ENCODE measurements at places on chromosomes 1 and 21.

DNA sequence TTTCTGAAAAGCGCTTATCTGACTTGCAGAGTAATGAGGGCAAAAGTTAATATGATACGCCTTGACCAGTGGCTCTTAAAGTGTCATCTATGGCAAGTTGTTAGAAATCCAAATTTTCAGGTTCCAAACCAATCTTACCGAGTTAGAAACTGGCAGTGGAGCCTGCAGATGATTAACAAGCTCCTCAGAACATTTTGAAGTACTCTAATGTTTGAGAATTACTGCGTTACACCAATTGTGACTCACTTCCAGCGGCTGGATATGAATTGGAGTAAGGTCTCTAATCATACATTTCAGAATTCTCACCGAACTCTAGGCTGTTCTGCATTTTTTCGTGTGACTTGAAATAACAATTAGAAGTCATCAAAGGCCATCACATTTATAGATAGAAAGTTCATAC, 73.5 kb upstream of the TMPRSS15 start:
- DNase-seq: no peak

GRCh38 chr1:221916176-221916575, 174.3 kb upstream of the DUSP10 start:
- no peak for DNase-seq

DNA sequence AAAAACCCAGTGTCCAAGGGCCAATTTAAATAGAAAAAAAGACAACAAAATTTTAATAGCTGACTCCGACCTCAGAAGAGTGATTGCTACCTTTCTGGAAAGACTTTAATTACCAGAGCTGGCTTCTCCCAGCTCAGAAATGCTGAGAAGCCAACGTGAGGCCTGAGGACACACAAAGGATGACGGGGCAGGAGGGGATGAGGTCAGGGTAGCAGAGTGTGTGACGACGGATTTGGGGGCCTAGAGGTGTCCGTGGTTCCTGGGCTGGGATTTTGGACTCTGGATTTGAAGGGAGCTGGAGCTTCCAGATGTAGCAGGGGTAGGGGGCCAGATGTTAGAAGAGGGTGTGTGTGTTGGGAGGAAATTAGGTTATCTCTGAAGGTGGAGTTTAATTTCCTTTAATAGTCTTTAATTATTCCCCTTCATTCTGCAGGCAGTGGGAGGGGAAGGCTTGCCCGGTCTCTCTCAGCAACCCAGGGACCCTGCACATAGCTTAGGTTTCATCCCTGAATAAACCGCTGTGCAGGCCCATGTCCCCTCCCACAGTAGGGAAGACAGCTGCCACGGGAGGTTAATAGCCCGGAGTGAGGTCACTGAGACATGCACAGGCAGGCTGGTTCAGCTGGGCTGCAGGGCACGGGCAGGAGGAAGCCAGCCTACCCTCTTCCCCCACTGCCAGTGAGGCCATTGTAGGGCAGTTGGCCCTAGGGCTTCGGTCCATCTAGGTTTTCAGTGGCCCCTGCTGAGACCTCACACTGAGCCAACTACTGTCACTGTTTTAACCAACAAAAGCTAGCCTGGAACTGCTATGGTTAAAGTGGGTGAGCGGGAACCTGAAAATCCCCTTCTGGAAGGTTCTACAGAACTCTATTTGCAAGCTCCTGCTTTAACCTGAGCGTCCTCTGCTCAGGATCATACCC, 3.8 kb upstream of the PADI3 start:
- DNase-seq: no peak

DNA sequence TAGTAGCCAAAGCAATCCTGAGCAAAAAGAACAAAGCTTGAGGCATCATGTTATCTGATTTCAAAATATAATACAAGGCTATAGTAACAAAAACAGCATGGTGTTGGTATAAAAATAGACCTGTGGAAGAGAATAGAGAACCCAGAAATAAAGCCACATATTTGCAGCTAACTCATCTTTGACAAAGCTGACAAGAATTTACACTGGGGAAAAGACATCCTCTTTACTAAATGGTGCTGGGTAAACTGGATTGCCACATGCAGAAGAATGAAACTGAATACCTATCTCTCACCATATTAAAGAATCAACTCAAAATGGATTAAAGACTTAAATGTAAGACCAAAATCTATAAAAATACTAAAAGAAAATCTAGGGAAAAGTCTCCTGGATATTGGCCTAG, 59.5 kb upstream of the CD55 start:
- no peak for DNase-seq

GRCh38 chr1:33762962-33763361, 100.9 kb upstream of the HMGB4 start:
- peak; percentile 45 for DNase-seq

DNA sequence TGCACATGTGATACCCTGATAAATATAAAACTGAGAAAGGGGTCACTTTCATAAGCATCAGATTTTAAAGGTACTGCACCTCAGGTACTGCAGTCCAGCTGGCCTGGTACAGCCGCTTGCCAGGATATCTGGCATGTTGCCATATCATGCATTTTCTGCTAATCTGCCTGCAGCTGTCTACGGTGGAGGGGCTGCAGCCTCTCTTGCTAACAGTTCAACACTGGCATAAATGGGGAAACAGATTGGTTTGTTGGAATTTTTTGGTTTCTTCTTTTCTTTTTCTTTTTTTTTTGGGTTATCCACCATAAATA, 71.5 kb downstream of the MIS18A start:
- no peak for DNase-seq

DNA sequence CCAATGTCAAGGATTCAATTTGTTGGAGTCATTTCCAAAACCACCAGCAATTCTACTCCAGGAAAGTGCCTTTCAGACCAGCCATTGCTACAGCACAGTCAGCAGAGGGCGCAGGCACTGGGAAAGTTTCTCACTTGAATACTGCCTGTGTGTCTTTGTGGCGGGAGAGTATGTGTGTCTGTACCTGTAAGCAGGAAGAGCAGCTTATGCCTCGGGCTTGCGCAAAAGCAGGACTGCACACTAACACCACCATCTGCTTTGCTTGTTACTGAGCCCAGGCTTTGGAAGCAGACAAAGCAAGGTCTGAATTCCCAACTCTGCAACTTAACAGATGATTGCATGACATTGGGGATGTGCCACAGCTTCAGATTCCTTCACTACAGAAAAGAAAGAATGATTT, 7.0 kb upstream of the CTSE start:
- DNase-seq: peak; percentile 66

GRCh38 chr1:233366575-233366974, 39.1 kb downstream of the MAP3K21 start:
- no peak for DNase-seq

- DNase-seq: no peak
These were observed 274.8 kb upstream of the KAZN start for GRCh38 chr1:14323568-14324247.

GRCh38 chr1:153698923-153699714, 20.6 kb downstream of the NPR1 start:
- DNase-seq: peak; percentile 86

DNA sequence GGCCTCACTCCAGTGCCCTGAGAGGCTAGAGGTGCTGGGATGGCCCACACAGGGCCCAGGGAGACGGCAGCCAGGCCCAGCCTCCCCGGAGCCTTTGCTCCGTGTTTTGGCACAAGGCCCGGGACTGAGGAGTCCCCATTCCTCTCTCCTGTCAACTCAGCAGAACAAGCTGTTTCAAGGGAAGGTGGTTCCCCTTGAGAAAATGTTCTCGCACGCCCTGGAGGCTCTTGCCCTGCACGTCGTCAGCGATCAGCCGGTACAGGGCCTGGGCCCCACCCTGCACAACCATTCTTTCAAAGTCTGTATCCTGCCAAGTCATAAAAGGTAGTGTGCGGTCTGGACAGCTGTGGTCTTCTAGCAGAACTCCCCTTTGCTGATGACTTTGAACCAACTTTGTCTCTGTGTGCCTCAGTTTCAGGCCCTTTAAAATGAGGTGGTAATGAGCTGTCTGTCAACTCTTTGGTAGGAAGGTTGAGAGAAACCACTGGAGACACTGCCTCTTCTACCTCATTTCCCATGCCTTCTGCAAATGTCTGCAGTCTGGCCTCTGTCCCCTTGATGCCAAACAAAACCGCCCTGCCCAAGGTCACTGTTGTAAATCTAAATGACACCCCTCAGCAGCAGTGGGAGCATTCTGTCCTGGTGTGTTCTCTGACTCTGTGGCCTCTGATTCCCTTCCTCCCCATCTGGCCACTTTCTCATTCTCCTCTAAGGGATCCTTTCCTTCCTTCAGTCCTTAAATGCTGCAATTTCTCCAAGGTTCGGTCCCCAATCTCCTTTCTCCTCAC, 138.6 kb upstream of the JUN start:
- peak; percentile 54 for DNase-seq

- peak; percentile 99 for DNase-seq
These were observed 57.4 kb downstream of the COL6A1 start for GRCh38 chr21:46038871-46039397.

- no peak for DNase-seq
These were observed 3.8 kb downstream of the DVL1 start for GRCh38 chr1:1345384-1345783.

DNA sequence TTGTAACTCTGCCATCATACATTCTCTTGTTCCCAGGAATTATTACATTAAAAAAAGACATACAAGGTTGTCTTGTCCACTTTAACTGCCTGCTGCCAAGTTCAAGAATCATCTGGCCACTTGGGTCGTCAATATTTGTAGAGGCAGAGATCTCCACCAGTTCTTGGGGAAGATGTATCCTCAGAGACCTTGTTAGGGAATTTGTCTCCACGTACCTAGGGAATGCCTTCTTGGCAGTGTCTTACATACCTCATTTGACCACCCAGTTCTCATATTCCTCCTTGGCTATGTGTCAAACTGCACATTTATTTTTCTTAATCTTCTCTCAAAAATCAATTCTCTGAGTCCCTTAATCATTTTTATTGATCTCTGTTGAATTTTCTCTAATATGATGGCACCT, 266.0 kb downstream of the SPATA17 start:
- no peak for DNase-seq

GRCh38 chr1:14915356-14916054, 238.0 kb upstream of the TMEM51 start:
- DNase-seq: peak; percentile 33

DNA sequence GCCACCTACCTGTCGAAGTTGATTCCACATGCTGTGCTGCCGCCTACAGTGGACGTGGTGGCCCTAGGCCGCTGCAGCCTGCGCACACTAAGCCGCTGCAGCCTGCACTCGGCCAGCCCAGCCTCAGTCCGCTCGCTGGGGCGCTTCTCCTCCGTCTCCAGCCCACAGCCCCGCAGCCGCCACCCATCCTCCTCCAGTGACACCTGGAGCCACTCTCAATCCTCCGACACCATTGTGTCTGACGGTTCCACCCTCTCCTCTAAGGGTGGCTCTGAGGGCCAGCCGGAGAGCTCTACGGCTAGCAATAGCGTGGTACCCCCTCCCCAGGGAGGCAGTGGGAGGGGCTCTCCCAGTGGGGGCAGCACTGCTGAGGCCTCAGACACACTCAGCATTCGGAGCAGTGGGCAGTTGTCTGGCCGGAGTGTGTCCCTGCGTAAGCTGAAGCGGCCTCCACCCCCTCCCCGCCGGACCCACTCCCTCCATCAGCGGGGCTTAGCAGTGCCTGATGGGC, 46.9 kb downstream of the YARS1 start:
- no peak for DNase-seq

GRCh38 chr1:93659822-93660503, 21.7 kb downstream of the BCAR3 start:
- DNase-seq: peak; percentile 25

- no peak for DNase-seq
These were observed 138.4 kb upstream of the KRTAP19-8 start for GRCh38 chr21:31176725-31177124.

GRCh38 chr1:189619682-189620332, 857.9 kb downstream of the BRINP3 start:
- DNase-seq: peak; percentile 34

DNA sequence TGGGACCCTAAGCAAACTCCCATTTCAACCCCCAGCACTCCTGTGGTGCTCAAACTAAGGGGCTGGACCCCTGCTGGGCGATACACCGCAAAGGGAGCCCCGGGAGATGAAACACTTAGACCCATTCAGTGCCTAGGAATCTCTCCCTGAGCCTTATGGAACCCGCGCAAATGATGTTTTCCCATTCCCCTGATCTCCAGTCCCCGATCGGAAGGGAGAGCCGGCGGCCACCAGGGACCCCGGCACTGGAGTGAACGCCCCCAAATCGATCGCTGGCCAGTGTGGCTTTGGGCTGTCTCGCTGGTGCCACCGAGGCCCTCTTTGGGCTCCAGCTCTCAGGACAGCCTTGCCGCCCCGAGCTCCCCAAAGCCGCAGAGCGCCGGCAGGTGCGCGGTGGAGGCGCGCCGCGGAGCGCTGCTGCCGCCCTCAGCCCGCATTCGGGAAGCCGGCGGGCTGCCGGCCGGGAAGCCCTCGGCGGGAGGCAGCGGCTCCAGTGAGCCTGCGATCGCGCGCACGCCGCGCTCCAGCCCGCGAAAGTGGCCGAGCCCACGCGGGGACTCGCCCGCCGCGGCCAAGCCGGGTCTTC, 1.1 kb downstream of the PLXNA2 start:
- peak; percentile 14 for DNase-seq

DNA sequence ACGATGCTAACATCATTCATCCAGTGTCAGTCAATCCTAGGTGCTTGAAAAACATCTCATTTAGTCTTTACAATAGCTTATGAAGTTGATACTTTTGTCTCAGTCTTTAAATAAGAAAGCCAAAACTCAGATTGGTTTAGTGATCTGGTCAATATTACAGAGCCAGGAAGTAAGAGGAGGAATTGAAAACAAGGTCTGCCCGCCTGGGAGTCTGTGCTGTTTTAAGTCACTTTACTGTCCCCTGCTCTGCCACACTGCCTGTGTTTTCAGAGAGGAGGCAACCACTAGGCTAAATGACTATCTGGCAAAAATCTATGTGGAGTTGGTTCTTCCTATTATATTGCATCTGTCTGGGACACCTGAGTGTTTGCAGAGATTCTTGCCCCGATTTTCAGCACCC, 62.3 kb downstream of the ST6GALNAC3 start:
- no peak for DNase-seq

- DNase-seq: peak; percentile 33
These were observed 129.2 kb downstream of the ZBTB18 start for GRCh38 chr1:244180256-244180655.

DNA sequence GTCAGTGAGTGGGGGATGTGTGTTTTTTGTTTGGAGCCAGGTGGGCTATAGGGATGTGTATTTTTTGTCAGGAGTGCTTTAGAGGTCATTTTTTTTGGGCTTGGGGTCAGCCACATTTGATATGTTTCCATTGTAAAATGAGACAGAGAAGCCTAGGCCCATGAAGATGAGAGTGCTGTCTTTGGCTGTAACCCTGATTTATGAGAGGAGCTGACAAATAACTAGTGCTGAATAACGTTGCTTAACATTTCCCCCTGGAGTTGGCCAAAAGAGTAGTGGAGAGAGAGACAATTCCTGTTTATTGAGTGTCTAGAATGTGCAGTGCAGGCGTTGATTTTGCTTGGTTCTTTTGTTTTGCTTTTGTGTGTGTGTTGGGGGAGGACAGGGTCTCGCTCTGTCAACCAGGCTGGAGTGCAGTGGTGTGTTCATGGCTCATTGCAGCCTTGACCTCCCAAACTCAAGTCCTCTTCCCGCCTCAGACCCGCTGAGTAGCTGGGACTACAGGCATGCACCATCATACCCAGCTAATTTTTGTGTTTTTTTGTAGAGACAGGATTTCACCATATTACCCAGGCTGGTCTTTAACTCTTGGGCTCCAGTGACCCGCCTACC, 64.7 kb downstream of the S1PR1 start:
- no peak for DNase-seq

- no peak for DNase-seq
These were observed 78.5 kb upstream of the RGS4 start for GRCh38 chr1:162990665-162991064.

Measured in fibroblast of mammary gland (primary cell).